ENCODE measurements at places on chromosomes 5 and 9.

- no peak for DNase-seq
These were observed 563.2 kb upstream of the ADAMTS16 start for GRCh38 chr5:4576908-4577307.

DNA sequence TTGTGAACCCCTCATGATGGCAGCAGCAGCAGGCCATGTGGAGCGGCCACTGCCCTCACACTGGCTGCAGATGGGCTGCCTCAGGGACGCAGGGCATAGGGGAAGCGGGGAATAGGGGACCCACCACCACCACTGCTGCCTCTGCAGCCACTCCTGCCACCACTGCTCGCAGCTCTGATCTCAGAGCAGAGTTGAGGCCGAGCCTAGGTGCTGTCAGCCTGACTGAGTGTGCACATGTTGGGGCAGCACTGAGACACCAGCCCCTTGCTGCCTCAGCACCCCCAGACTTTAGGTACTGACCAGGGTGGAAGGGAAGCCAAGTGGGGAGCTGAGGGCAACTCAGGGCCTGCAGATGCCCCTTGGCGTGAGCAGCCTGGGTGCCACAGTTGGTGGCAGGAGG lies 843.9 kb upstream of the DMAC1 start:
- DNase-seq, result no peak

DNA sequence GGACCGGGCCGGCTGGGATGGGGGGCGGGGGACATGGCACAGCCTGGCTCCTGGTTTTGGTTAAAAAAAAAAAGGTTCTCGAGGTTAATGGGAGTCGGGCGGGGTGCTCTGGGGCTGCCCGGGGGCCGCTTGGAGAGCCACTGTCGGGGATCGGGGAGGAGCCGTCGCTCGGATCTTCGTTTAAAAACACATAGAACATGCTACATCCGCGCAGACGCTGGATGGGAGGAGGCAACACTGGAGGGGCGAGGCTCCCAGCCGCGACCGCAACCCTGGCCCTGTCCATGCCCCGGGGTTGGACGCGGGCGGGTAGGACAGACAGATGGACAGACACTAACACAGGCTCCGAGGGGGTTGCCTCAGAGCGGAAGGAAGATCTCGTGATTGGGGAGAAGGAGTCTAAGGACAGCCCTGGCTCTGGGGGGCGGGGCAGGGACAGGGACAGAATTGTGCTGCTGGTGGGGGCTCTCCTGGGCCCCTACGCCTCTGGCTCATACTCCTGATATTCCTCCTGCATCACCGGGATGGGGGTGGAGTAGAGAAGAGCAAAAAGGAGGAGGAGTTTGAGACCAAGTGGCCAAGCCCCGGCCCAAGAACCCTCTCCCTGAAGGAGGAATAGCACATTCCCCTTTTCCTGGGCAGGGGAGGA lies 9.9 kb downstream of the SNCB start:
- no peak for DNase-seq

GRCh38 chr5:118988866-118989180 lies 476 bp upstream of the DTWD2 start:
- DNase-seq, result no peak

DNA sequence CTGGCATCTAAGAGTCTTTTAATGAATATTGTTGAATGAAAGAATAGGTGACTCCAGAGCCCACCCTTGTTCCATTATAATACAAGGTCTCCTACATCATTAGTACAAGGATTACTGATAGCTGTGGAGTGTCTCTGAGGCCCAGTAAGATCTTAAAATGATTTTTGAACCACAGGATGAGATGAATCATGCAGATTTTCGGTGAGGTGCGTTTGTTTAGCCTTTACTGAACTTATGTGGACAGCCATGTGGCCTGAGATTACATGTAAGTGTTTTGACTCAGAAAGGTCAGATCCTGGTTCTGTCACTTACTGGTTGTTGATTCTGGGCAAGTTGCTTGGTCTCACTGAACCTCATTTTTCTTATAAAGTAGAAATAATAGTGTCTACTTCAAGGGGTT lies 21.6 kb downstream of the NFX1 start:
- DNase-seq, result no peak

GRCh38 chr5:110478895-110479294 lies 247.6 kb downstream of the TMEM232 start:
- no peak for DNase-seq

GRCh38 chr9:89786655-89787054 lies 181.8 kb downstream of the GADD45G start:
- DNase-seq, result peak; percentile 1

GRCh38 chr5:31463351-31463750 lies 68.5 kb downstream of the DROSHA start:
- no peak for DNase-seq

GRCh38 chr9:38012767-38013450 lies 56.1 kb downstream of the SHB start:
- DNase-seq, result no peak

GRCh38 chr5:159480849-159481248 lies 150.6 kb upstream of the IL12B start:
- DNase-seq, result no peak

Measured in DMS79 treated with DMSO at 0.1 percent for 48 hours (cell line).